Activated CD8-positive, alpha-beta memory T cell treated with anti-CD3 and anti-CD28 coated beads, Interleukin-2, amount 10 ng/mL, durations not matched to agents 7 days and 5 days (primary cell): ENCODE measurements at places on chromosomes 4 and X. TPM values are rescaled to one million over a fixed set of nuclear protein-coding genes. Genes with fewer than 3 reads are reported as not detected.

Gene GPR143
- not detected for total RNA-seq

Gene SLITRK2
- not detected for total RNA-seq

Gene TMEM255A
- 0.15 TPM for total RNA-seq

Gene HSFX4
- total RNA-seq, result 0.37 TPM

Gene GAGE12J
- total RNA-seq, result not detected

Gene BMX
- not detected for total RNA-seq

Gene UGT2B17
- not detected for total RNA-seq

Gene UGT2B15
- total RNA-seq, result not detected

Gene PPP4R3C
- total RNA-seq, result not detected

Gene ZNF182
- total RNA-seq, result 7.9 TPM

Gene CCDC149
- total RNA-seq, result not detected

Gene GNPDA2
- total RNA-seq, result 13.1 TPM

Gene YIPF7
- not detected for total RNA-seq

Gene SLC26A1
- not detected for total RNA-seq

Gene PAGE2
- not detected for total RNA-seq

Gene SPINK2
- 1.5 TPM for total RNA-seq

Gene MYOZ2
- total RNA-seq, result not detected

Gene RAB41
- not detected for total RNA-seq

Gene IGSF1
- not detected for total RNA-seq

Gene CFAP99
- total RNA-seq, result not detected

Gene FGB
- total RNA-seq, result not detected

Gene DCAF12L2
- total RNA-seq, result not detected

Gene EPHA5
- total RNA-seq, result not detected

Gene GPR82
- total RNA-seq, result 0.47 TPM

Gene IL1RAPL1
- not detected for total RNA-seq

Gene FGD1
- total RNA-seq, result not detected

Gene TLR10
- not detected for total RNA-seq

Gene GABRQ
- total RNA-seq, result not detected

Gene IL2RG
- 512 TPM for total RNA-seq

Gene MSL3
- total RNA-seq, result 44.3 TPM

Gene CNOT6L
- total RNA-seq, result 103 TPM

Gene NUDT10
- 0.91 TPM for total RNA-seq

Gene TMEM154
- 23.9 TPM for total RNA-seq

Gene TEC
- total RNA-seq, result 2.0 TPM

Gene RHOXF1
- total RNA-seq, result not detected
